Eye (tissue), 1 donor: ENCODE measurements at places on chromosomes 13 and 19.

DNA sequence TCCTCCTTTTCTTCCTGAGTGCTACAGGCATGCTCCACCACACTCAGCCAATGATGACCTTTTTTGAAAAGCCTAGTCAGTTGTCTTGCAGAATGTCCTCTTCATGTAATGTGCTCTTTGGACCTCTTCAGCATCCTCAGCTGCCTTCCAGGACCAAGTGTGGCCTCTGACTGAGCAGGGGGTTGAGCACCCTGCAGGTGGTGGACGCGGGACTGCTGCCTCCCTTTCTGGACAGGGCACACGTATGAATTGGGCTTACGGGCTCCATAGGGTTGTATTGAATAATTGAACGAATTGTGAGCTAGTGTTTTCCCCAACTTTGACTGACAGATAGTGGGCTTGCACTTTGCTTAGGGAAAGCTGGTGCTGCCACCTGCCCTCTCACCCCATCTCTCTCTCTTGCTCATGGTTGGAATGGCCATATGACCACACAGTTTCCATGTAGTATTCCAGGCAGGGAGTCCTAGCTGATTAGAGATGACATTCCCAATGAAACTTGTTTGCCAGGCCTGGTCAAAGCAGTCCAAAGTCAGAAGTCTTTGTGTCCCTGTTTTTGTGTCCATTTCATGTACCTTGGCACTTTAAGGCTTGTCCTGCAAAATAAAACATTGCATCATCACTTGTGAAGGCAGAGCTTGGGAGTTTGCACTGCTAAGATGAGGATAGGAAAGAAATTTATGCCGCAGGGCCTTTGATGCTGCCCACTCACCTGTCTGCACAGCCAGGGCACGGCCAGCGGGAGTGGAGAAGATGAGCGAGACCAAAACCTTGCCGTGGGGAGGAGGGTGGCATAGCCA lies 76.3 kb upstream of the NPAS1 start:
- DNase-seq, result no peak

DNA sequence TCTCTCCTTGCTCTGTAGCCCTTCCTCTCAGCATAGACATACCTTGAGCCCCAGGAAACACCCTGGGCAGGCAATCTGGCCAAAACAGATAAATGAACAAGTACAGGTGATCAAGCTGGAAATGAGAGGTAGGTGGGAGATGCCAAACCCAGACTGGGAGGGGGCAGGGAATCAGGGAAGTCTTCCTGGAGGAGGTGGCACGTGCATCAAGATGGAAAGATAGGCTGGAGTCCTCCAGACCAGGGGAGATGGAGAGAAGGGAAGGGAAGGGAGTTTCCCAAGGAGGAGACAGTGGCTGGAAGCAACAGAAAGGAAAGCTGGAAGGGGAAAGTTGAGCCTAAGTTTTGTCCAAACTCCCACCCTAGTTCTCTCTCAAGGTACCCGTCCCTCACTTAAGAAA lies 1.7 kb upstream of the MUC16 start:
- no peak for DNase-seq

GRCh38 chr13:21616880-21617279 lies 12.9 kb upstream of the MICU2 start:
- peak; percentile 17 for DNase-seq

- no peak for DNase-seq
Observed at GRCh38 chr13:100298691-100299090, 209.8 kb downstream of the PCCA start.

GRCh38 chr19:1279782-1280341 lies 4.5 kb downstream of the FAM174C start:
- DNase-seq, result peak; percentile 96

DNA sequence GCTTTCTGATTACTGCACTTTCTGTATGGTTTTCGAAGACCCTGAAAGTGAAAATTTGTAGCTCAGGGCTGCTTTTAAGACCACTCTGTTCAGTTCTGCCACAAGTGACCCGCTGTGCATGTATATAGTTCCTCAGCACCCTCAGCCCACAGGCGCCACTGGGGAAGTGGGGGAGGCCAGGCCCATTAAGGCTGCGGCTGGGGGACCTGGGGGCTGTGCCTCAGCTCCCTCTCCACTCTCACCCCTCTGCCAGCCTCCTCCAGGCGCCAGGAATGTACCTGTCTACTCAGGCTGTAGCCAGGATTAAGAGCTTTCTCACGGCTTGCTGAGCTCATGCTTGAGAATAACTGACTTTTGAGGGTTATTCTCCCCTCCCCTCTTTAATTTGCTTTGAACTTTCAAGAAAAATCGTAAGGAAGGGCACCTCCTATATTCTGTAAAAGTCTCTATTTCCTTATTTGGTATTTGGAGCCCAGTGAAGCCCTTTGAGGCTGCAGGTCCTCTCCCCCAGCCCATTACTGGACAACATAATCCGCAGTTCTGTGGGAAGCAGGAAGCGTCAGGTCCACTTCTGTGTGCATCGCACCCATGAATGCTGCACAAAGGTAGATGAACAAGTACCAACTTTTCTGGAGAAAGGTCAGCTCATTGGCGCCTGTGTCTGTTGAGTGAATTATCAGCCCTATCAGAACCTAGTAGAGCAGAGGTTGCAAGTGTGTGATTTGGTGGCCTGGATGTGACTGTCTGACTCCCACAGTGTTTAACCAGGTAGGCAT lies 29.6 kb downstream of the GJA3 start:
- no peak for DNase-seq

DNA sequence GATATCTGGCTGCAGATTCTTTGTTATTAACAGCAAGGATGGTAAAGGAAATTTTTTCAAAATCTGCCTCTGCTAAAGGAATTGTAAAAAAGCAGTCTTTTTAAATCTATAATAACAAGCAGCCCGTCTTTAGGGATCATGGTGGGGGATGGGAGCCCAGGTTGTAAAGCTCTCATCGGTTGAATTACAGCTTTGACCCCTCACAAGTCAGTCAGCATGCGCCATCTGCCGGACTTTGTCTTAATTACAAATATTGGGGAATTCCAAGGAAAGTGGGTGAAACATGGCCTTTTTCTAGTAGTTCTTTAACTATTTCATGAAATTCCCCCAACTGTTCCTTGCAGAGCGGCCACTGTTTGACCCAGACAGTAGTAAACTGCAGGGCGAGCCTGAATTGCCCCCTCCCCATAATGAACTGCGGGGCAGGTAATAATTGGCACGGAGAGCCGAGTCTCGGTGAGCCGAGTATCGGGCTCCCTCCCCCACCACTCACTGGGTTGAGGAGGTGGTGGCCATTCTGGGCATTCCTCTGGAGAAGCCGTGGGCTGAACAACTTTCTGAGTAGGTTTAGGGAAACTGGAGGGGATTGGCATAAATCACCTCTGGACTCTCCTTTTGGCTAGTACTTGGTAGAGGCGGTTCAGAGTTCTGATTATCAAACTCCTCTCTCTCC lies 11.6 kb downstream of the ZNF578 start:
- no peak for DNase-seq

DNA sequence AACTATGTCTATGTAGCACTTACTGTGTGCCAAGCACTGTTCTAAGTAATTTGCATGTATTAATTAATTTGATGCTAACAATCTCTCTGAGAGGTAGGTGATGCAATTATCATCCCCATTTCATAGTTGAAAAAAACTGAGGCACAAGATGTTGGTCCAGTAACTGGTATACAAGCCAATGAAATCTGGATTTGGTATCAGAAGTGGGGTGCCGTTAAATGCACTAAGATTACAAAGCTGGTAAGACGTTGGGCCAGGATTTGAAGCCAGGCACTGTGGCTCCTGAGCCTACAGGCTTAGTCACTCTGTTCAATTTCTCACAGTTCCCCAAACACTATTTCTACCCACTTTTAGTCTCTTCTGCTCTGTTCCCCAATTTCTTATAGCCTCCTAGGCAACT lies 70.4 kb upstream of the CACNA1A start:
- DNase-seq, result no peak

- DNase-seq, result no peak
Observed at GRCh38 chr19:55675661-55676354, 782 bp downstream of the EPN1 start.

DNA sequence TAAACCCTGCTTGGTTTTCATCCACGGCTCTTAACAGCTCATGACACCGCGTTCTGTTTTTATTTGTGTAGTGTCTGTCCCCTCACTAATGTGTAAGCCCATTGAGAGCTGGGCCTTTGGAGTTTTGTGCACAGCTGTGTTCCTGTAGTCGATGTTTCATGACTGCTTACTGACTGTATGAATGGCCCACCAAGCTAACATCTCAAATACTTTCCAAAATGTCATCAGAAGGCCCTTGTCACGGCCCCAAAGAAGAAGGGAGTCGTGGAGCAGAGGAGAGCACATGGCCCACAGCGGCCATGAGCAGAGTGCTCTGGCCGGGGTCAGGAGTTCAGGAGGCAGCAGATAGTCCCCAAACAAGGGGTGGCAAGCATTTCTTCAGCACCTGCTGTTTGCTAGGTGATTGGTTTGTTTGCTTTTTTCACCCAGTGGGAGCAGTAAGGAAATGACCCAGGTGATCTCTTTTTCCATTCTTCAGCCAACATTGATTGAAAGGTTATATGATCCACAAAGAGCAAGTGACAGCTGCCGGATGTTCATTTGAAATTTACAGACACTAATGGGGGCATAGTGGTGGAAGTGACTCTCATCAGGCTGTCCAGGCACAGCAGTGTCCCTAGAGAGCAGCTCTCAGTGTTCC lies 315.2 kb downstream of the ATP8A2 start:
- peak; percentile 69 for DNase-seq

GRCh38 chr13:100230769-100231149 lies 141.9 kb downstream of the PCCA start:
- no peak for DNase-seq

- no peak for DNase-seq
Observed at GRCh38 chr13:46165485-46166223, 16.3 kb downstream of the LCP1 start.

GRCh38 chr13:52869621-52870020 lies 21.2 kb upstream of the PCDH8 start:
- DNase-seq, result no peak

- no peak for DNase-seq
Observed at GRCh38 chr19:51027873-51028272, 1.5 kb upstream of the KLK11 start.

DNA sequence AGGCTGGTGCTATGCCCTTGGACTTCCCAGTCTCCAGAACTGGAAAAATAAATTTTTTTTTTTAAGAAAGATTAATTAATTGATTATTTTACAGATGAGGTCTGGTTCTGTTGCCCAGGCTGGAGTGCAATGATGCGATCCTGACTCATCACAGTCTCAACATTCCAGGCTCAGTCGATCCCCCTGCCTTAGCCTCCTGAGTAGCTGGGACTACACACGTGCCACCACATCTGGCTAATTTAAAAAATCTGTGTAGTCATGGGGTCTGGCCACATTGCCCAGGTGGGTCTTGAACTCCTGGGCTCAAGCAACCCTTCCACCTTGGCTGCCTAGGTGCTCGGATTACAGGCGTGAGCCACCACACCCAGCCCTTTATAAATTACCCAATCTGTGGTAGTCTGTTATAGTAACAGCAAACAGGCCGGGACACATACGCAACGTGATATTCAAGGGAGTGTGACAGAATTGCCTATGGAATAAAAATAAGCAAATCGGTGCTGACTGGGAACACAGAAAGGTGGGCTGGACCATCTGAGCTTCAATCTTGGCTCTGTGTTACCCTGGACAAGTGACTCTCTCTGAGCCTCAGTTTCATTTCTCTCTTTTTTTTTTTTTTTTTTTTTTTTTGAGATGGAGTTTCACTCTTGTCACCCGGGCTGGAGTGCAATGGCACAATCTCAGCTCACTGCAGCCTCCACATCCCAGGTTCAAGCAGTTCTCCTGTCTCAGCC lies 42.8 kb downstream of the PIN1 start:
- DNase-seq, result no peak

- no peak for DNase-seq
Observed at GRCh38 chr13:25847145-25847544, 204.7 kb downstream of the SHISA2 start.

- no peak for DNase-seq
Observed at GRCh38 chr13:23966221-23966690, 69.0 kb upstream of the C1QTNF9B start.

- DNase-seq, result no peak
Observed at GRCh38 chr13:58024103-58024502, 392.6 kb downstream of the PCDH17 start.

DNA sequence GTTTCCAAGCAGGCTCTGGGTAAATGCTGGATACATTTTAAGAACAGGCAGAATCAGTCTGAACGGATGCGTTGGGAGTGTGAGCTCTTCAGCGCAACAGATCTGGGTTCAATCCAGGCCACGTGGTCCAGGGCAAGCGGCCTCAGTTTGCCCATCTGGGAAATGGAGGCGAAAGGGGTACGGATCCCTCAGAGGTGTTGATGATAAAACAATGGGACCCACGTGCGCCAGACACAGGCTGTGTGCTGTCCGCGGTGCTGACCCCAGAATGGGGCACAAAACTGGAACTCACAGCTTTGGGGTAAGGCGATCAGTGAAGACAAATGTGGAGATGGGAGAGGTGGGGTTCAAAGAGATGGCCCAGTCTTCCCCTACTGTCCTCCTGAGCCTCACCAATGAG lies 13.1 kb upstream of the PDE4C start:
- no peak for DNase-seq

DNA sequence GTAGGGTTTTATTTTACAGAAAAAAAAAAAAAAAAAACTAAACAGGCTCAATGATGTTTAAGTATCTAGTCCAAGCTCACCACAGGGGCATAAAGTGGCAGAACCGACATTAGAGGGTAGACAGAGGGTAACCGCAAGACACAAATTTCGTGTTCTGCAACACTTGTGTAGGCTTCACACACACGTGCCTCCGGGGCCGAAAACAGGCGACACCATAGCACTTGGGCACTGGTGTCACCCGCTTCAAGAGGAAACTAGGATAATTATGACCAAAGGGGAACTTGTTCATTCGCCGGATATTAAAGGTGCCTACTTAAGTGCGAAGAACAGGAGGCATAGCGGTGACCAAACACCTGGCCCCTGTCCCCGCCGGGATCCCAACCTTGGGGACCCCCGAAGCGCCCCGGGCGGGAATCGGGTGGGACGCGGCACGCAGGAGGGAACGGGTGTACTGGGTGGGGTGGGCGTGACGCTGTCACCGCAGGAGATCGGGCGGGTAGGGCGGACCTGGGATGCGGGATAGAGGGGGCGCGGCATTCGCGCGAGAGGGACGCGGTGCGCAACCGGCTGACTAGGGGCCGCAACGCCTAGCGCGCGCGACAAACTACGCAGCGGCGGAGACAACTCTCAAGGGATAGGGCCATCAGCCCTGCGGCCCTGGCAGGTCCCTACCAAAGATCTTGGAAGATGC lies 558 bp downstream of the MZT1 start:
- no peak for DNase-seq

- DNase-seq, result peak; percentile 68
Observed at GRCh38 chr13:98575009-98575903, 1.7 kb downstream of the STK24 start.

DNA sequence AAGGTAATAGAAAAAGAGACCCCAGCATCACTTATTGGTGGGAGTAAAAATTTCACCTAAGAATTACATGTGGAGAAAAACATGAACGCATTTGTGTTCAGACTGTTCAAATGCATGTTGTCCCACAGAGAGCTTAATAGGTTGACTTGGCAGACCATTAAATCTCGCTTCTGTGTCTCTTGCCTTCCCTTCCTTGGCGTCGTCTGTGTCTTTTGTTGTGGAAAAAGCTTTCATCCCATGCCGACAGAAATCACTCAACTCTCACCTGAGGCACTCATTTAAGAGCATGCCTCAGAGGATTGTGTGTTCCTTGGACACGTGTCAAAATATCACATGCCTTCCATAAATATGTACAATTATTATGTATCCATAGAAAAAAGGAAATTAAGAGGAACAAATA lies 24.4 kb upstream of the CACNA1A start:
- DNase-seq, result peak; percentile 47
